ENCODE measurements at places on chromosomes 12 and 14. TPM values are rescaled to one million over a fixed set of nuclear protein-coding genes. Genes with fewer than 3 reads are reported as not detected.

- DNase-seq, result no peak
Observed at GRCh38 chr14:101187816-101188570, 284.5 kb upstream of the RTL1 start.

Gene PRKD1
- 4.2 TPM for total RNA-seq

Gene CLEC4D
- not detected for total RNA-seq

Gene SAMD4A
- total RNA-seq, result 103 TPM

Data from left cardiac atrium (tissue), 4 donors.